Stimulated activated CD4-positive, alpha-beta T cell treated with anti-CD3 and anti-CD28 coated beads, Interleukin-1b, Interleukin-23, amount 100 ng/mL, for 1 hour (primary cell): ENCODE measurements at places on chromosomes 3 and 15.

DNA sequence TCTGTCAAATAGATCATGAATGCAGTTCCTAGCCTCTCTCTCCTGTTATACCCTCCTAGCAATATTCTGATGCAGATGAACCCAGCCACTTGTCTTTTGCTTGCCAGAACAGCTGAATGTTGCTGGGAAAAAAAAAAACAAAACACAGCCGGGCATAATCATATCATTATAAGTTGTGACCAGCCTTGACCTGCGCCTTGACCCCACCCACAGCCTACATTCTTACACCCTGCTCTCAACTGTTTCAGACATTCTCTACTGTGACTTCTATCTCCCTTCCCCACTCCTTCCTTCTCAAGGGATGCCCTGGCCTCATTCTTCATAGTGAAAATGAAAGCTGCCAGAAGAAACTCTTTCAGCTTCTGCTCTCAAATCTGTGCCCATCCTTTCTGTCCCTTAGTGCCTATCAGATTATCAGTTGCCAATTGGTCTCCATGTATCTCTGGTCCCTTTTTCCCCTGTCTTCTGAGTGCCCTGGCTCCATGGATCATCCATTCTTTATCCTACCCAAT is 389.1 kb upstream of the TPRG1 start:
- DNase-seq = no peak

- no peak for DNase-seq
Measured at GRCh38 chr3:39473452-39474125, 6.1 kb downstream of the MOBP start.

DNA sequence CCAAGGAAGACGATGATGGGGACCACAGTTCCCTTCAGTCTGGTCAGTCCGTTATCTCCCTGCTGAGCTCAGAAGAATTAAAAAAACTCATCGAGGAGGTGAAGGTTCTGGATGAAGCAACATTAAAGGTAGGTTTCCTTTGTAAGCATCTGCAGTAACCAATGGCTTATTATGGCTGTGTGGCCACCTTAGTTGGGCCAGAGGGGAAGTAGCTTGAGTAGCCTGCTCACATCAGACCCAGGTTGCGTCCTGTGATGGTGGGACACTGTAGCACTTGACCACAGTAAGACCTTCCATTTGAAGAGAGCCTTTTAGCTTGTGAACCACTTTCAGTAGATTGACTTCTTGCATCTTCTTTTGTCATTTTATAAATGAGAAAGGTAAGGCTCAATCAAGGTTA is 22.6 kb downstream of the STARD5 start:
- no peak for DNase-seq

GRCh38 chr3:69442771-69443311 is 57.0 kb upstream of the FRMD4B start:
- no peak for DNase-seq

DNA sequence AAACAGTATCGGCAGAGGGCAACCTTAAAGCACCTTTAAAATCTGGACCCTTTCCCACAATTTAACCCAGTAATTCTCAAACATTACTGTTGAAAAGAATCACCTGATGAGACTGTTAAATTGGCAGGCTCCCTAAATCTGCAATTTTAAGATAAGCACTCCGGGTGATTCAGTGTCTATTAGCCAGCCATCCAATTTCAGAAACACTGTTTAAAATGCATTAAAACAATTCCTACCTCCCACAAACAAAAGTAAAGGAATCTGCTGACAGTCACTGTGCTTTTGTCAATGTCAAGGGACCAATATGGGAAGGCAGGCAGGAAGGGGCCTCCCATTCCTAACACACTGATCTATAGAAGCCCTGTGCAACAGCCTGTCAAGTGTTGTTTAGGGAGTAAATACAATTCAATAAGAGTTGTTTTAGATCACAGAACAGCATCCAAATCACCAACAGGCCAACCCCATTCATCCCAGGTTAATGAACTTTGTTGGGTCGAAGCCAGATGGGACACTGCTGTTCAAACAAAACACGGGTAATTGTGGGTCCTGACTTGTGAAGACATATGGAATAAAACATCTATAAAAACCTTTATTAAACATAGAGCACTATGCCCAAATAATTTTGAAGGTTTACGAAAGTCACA is 21.4 kb downstream of the SIAH2 start:
- DNase-seq = no peak

- DNase-seq = no peak
Measured at GRCh38 chr15:74683758-74684157, 12.1 kb downstream of the EDC3 start.

- no peak for DNase-seq
Measured at GRCh38 chr3:183958775-183959174, 58.9 kb downstream of the ABCC5 start.

DNA sequence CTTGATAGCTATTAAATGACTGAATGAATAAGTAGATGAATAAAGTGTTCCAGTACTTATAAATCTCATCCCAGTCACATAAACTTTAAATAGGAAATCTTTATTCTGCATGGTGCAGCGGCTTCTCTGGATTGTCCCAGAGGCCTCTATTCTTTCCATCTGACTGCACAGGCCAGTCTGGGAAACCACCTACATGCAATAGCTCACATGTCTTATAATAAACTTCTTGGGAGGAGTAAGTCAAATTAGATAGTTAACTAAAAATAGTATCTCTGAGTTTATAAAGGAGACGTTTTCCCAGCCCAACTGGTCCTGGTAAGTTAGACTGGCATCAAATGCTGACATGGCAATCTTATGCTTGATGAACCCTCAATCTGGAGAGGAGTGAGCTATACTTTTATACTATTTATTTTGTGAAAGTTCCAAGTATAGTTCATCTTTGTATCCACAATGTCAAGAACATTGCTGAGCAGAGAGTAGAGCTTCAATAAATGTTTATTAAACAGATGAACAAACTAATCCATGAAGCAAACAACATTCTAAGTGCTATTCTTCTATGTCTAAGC is 417.6 kb downstream of the TIGIT start:
- no peak for DNase-seq

DNA sequence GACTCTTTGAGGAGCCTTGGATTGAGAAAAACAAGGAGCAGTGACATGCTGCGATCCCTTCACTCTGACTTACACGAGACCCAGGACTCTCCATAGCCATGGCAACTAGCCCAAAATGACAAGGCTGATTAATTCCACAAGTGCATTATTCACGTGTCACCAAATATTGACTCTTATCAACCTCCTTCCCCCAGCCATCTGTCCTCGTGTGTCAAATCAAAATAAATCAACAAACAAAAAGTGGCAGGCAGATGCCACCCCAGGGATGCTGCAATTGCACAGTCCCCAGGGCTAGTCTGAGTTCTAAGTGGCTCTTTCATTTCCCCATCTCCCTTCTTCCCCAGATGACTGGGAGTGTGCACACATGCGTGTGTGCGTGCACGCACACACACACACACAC is 104.9 kb downstream of the AQP9 start:
- no peak for DNase-seq

DNA sequence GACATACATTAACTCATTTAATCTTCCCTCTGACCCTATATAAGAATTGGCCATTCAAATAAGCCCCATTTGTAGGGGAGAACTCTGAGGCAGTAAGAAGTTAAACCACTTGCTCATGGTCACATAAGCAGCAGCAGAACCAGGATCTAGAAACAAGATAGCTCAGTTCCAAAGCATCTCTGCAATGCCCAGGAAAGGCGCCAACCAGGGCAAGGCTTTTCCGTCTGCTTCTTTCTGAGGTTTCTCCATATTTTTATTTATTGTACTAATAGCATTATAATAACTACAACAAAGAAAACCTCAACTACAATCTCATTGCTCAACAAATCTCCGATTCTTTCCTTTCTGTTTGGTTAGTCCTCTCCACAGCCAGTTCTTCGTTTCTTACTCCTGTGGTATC is 4.3 kb upstream of the UBE2E2 start:
- DNase-seq = no peak

- no peak for DNase-seq
Measured at GRCh38 chr3:156148345-156148945, 28.1 kb downstream of the KCNAB1 start.

- no peak for DNase-seq
Measured at GRCh38 chr15:58453931-58454793, 22.4 kb downstream of the LIPC start.

GRCh38 chr15:77002436-77002835 is 7.5 kb downstream of the PSTPIP1 start:
- no peak for DNase-seq

DNA sequence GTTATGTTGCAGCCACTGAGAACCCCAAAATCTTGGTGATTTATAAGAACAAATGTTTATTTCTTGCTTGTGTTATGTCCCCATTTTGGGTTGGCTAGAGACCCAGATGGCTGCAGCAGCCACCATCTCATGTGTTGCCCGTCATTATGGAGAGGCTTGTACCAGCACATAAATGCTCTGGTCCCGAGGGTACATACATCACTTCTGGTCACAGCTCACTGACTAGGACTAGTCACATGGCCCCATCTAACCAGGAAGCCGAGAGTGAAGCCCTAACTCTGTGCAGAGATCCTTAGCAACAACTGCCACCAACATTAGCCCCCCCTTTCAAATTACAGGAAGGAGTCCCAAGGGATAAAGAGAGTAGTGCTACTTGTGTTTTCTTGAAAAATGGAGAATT is 25.5 kb upstream of the HACD2 start:
- DNase-seq = no peak

DNA sequence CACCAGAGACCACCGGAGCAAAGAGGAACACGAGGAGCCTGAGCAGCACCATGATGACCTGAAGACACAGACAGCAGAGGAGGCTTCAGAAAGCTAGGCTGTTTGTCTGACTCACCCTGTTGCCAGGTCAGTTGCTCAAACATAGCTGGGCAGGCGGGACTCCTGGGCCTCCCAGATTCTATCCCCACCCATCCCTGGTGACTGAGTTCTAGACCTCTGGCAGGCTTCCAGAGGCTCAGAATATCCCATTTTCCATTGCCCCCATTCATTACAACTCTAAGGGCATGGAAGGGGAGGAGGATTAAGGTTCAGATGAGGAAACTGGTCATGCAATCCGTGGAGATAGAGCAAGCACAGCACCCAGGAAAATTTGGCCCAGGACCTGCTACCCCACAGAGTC is at the start of gene CDHR4:
CDHR4 (minus strand) TSS at position 113 of the 400 bp plus-strand sequence; CDS start at position 52, 61 bp downstream.
- no peak for DNase-seq

GRCh38 chr15:50354838-50355618 is at the start of gene GABPB1:
GABPB1 (minus strand) TSS chr15:50355198; CDS start chr15:50309798, 45,400 bp downstream.
- DNase-seq = peak; percentile 62

GRCh38 chr3:187571701-187572100 is 98.5 kb downstream of the SST start:
- no peak for DNase-seq

DNA sequence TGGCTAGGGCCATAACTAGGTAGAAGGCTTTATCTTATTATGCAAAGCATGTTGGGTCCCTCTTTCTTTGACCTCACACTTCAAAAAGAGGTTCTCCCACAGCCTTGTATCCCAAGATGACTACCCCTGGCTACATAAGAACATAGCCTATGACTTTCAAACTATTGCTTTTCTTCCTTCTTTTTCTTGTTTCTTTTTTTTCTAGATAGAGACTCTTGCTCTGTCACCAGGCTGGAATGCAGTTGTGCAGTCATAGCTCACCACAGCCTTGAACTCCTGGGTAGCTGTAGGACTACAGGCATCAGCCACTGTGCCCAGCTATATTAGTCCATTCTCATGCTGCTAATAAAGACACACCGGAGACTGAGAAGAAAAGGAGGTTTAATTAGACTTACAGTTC is 47.2 kb downstream of the DIPK2A start:
- DNase-seq = no peak

GRCh38 chr15:101088788-101089578 is 162.9 kb downstream of the CHSY1 start:
- peak; percentile 76 for DNase-seq

GRCh38 chr3:191087391-191087790 is 111.7 kb upstream of the OSTN start:
- DNase-seq = no peak

- DNase-seq = no peak
Measured at GRCh38 chr3:82055792-82056191, 294.3 kb upstream of the GBE1 start.

DNA sequence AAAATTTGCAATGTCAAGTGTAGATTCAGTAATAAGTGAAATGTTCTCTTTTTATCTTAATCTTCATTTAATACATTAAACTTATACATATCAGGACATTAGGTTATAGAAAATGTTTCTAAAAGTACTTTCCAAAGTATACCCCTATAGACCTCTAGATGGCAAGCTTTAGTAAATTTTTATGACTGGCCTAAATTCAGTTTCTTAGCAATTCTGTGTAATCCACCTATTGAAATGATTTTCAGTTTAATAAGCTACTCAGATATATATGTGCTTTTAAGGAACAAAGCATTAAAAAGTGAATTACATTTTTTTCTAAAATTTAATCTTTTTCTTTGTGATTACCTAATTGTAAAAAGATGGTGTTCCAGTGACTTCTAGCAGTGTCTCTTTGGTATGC is 342.2 kb downstream of the GBE1 start:
- no peak for DNase-seq

- peak; percentile 48 for DNase-seq
Measured at GRCh38 chr3:8970971-8971589, 7.8 kb upstream of the RAD18 start.

GRCh38 chr3:46001178-46001577 is 5.6 kb upstream of the FYCO1 start:
- no peak for DNase-seq

- DNase-seq = no peak
Measured at GRCh38 chr3:29144361-29144760, 136.5 kb upstream of the RBMS3 start.

DNA sequence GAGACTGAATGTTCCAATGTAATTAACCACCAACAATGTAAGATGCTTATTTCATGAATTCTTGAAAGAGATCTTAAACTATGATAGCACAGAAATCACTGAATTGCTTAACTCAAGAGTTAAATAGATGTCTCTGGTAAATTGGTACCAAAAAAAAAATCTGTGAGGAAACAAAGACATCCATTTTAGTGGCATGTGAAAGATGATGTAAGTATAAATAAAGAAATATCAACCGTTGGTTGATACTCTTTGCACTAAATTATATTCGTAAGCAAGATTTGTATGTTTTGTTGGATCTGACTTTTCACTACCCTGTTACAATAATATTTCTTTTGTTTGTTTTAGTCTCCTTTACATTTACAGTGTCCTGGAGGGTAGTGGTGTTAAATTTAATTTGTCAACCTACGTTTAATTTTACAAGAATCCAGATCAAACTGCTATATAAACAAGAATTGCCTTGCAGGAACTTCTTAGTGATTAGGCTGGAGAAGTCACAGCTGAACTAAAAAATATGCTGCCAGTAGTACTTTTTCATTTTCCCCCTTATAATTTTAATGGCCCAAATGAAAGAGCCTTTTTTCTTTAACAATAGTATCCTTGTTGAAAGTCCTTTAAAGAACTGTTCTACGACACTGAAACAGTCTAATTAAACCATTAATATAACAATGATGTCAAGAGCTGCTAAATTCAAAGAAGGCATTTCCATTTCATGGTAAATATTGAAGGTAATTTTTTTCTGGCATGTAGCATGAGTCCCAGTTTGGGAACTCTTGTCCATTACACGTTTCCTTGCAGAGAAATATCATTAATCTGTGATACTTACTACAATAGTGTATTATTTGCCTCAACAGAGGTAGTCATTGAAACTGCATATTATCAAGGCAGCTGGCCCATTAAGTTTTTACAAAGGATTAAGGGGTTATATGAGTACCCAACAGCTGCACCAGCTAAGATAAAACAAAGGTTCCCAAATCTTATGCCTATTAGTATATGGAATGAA is 109.6 kb upstream of the PHLDB2 start:
- DNase-seq = no peak
